ENCODE measurements at places on chromosomes 4 and X.

- no peak for DNase-seq
Observed at GRCh38 chr4:121344098-121344497, 36.7 kb downstream of the QRFPR start.

GRCh38 chrX:11913001-11913400, 155.0 kb downstream of the MSL3 start:
- no peak for DNase-seq

GRCh38 chrX:17185431-17185830, 189.6 kb upstream of the NHS start:
- DNase-seq, result no peak

DNA sequence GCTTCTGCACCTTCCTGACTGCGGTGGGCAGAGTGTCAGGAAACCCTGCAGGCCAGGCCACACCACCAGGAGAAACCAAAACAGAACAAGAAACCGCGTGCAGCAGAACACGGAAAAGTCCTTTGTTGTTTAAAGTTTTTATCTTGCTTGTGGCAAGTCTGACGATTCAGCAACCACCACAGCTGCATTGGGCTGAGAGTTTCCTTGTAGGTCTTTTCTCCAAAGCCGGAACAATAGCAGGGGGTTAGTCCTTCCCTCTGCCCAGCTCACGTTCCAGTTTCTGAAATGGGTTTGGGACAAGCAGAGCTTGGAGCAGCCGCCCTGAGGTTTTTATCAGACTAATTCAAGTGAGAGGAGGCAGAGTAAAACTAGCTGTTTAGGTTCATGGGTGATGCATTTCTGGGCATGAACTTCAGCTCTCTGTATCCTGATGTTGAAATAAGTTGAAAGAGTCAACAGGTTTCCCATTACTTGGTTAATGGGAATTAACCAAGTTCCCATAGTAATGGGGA, 216.9 kb downstream of the PTTG2 start:
- no peak for DNase-seq

- DNase-seq, result no peak
Observed at GRCh38 chr4:164357957-164358356, 396.0 kb upstream of the SMIM31 start.

GRCh38 chrX:111170017-111170416, 74.0 kb downstream of the PAK3 start:
- no peak for DNase-seq

DNA sequence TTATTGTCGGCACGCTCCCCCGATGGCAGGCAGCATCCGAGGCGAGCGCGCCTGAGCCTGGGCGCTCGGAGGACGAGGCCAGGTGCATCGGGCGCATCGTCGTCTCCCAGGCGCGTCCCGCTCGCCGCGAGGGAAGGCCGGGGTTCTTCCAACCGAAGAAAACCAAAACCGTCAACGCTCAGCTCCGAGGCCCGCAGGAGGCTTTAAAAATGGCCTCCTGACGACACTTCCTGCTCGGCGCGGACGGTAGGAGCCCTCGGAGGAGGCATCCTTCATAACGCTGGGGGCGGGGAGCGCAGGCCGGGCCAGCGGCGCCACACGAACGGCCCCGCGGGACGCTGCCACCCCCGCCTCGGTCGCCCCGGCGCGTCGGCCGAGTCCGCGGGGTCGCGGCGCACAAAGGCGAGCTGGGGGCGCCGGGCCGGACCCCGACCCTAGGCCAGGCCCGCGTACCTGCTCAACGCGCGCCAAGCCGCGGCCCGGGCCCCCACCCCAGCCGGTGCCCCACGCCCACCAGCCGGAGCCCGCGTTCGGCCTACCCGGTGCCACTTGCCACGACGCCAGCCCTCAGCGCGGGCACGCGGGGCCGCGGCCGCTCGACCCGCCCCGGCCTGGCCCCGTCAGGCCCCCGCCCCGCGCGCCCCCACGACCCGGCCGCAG, 501 bp downstream of the ZNF518B start:
- DNase-seq, result no peak

DNA sequence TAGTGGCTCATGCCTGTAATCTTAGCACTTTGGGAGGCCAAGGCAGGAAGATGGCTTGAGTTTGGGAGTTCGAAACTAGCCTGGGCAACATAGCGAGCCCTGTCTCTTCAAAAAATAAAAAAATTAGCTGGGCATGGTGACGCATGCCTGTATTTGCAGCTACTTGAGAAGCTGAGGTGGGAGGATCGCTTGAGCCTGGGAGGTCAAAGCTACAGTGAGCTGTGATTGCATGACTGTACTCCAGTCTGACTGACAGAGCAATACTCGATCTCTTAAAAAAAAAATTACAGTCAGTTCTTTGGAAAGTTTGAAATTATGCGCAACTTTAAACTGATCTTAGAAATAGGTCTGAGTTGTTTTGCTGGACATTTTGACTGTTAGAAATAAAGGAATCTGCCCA, 55.8 kb downstream of the DOCK11 start:
- DNase-seq, result no peak

GRCh38 chr4:147388018-147388417, 92.9 kb upstream of the EDNRA start:
- DNase-seq, result no peak
